Glutamatergic neuron (in vitro differentiated cells): ENCODE measurements at places on chromosomes 1 and 21. TPM values are rescaled to one million over a fixed set of nuclear protein-coding genes. Genes with fewer than 3 reads are reported as not detected.

The OR2G3 gene
- total RNA-seq = not detected

The CSF1 gene
- 0.59 TPM for total RNA-seq

The TTLL7 gene
- total RNA-seq = 123 TPM

DNA sequence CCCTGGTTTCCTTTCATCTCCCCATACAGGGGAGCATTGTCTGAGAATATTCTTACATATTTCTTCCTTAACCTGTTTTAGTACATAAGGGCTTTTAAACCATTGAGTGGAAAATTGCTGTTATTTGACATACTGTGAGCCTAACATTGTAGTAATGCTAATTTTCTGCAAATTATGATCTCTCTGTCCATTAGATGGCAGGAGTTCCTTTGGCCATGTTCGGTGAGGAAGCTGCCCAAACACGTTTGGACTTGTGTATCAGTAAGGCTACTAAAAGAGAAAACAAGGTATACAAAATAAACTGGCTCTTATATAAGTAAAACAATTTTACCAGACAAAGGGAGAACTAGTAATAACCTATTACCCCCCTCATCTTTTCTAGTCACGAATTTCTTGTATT lies 29.2 kb downstream of the CDC7 start:
- H3K27ac ChIP-seq = no peak overlapping the region
- peaks cover 2% of the 10 kb centered on the region for H3K27me3 ChIP-seq
- H3K4me1 ChIP-seq = no peaks in the 10 kb centered on the region
- no peak for DNase-seq

The KPRP gene
- total RNA-seq = not detected

The POU3F1 gene
- total RNA-seq = 9.3 TPM

- no peak overlapping the region for H3K27ac ChIP-seq
- H3K36me3 ChIP-seq = no peaks in the 10 kb centered on the region
- no peak overlapping the region for H3K4me3 ChIP-seq
- peaks cover 3% of the 10 kb centered on the region for H3K27me3 ChIP-seq
- DNase-seq = no peak
Observed at GRCh38 chr21:43922949-43923348, 57.9 kb downstream of the AGPAT3 start.

- peaks cover 5% of the 10 kb centered on the region for H3K4me1 ChIP-seq
- H3K27me3 ChIP-seq = peaks cover 7% of the 10 kb centered on the region
- no peak for DNase-seq
Observed at GRCh38 chr21:34335316-34335715, 28.5 kb upstream of the KCNE2 start.

GRCh38 chr21:32348604-32349332 lies 44.0 kb downstream of the URB1 start:
- DNase-seq = no peak
- H3K27me3 ChIP-seq = no peaks in the 10 kb centered on the region
- no peak overlapping the region for H3K4me3 ChIP-seq
- H3K4me1 ChIP-seq = peaks cover 13% of the 10 kb centered on the region
- no peak overlapping the region for H3K27ac ChIP-seq
- peaks cover 19% of the 10 kb centered on the region for H3K36me3 ChIP-seq

DNA sequence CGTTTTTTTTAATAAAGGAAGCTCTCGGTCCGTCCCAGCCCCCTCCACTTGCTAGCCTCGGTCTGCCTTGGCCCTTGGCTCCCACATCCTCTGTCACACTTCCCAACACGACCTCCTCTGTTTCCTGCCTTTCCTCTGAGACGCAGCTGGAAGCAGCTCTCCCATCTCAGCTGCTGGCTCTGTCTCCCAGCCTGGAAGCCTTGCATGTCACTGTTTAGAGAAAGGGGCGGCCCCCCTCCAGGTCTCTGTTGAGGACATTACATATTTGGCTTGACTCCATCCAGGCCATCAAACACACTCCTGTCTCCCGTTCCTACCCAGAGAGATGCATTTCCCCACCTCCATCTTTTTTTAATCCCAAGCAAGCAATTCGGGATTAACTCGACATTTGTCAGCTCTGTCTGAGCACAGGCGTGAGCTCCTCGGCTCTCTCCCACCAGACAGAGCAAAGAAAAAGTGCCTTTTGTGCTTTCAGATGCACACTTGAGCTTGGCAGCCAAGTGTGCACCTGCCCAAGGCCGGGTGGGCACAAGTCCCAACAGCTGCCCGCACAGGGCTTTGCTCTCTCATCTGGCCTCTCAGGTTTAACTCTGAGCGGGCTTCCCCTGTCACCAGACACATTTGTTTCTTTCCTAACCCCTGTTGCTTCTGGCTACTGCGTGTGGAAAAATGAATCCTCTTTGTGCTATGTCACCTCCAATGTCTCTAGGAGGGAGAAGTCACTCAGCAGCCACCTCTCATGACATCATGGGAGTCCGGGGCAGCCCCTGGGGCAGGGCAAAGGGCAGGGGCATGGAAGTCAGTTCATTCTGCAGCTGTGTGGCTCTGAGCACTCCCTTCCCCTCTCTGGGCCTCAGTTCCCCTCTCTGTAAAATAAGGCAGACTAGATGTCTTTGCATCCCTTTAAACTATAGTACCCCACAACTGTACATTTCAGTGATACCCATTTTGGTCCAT lies 108.3 kb downstream of the KCND3 start:
- H3K36me3 ChIP-seq = no peaks in the 10 kb centered on the region
- H3K4me1 ChIP-seq = peaks cover 38% of the 10 kb centered on the region

The C2CD4D gene
- total RNA-seq = not detected

- no peaks in the 10 kb centered on the region for H3K27me3 ChIP-seq
- peaks cover 12% of the 10 kb centered on the region for H3K36me3 ChIP-seq
- no peak for DNase-seq
- H3K4me1 ChIP-seq = no peaks in the 10 kb centered on the region
Observed at GRCh38 chr1:79928901-79929300, 922.4 kb upstream of the ADGRL4 start.

DNA sequence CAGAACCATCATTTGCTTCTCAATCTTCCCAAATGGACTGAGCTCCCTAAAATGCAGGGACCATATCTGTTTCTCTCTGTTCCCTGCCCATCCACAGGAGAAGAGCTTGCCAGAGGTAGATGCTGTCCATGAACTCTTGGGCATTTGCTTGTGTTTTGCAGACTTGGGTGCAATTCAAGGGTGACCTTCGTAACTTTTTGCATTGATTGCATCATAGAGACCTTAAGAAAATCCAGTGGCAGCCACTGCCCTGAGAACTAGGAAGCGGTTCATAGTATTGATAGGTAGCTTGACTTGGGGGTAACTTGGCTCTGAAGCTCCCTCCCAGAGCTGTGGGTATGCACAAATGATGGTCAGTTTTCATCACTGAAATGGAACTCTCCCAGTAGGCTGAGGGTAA lies 34.3 kb upstream of the EDEM3 start:
- H3K27ac ChIP-seq = no peak overlapping the region
- no peak for DNase-seq
- no peaks in the 10 kb centered on the region for H3K27me3 ChIP-seq
- no peak overlapping the region for H3K4me3 ChIP-seq
- peaks cover 3% of the 10 kb centered on the region for H3K36me3 ChIP-seq

GRCh38 chr21:31425138-31425537 lies 81.1 kb upstream of the TIAM1 start:
- H3K36me3 ChIP-seq = no peaks in the 10 kb centered on the region
- H3K4me1 ChIP-seq = peaks cover 2% of the 10 kb centered on the region
- no peak overlapping the region for H3K27ac ChIP-seq
- DNase-seq = no peak
- H3K27me3 ChIP-seq = peaks cover 4% of the 10 kb centered on the region

GRCh38 chr1:57916041-57916440 lies 492.2 kb upstream of the DAB1 start:
- no peak overlapping the region for H3K4me3 ChIP-seq
- H3K36me3 ChIP-seq = no peaks in the 10 kb centered on the region

DNA sequence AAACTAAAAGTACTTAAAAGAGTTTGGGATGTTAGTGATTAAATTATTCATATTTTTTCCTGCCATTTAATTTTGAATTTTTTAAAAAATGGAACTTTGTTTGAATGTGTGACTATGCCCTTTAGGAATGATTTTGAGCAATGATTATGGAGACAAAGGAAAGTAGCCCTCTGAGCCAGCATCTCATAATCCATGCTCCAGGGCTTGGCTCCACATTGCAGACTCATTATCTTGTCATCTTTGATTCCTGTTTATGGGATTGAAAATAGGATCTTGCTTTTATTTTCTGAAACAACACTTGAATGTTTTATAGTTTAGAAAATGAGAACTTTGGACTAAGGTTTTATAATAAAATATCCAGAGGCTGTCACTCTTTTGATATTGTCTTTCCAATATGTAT lies 14.5 kb downstream of the AXDND1 start:
- no peak overlapping the region for H3K4me3 ChIP-seq
- no peak for DNase-seq
- H3K27me3 ChIP-seq = no peaks in the 10 kb centered on the region
- H3K36me3 ChIP-seq = no peaks in the 10 kb centered on the region
- no peaks in the 10 kb centered on the region for H3K4me1 ChIP-seq

The TTC39A gene
- 28.0 TPM for total RNA-seq

DNA sequence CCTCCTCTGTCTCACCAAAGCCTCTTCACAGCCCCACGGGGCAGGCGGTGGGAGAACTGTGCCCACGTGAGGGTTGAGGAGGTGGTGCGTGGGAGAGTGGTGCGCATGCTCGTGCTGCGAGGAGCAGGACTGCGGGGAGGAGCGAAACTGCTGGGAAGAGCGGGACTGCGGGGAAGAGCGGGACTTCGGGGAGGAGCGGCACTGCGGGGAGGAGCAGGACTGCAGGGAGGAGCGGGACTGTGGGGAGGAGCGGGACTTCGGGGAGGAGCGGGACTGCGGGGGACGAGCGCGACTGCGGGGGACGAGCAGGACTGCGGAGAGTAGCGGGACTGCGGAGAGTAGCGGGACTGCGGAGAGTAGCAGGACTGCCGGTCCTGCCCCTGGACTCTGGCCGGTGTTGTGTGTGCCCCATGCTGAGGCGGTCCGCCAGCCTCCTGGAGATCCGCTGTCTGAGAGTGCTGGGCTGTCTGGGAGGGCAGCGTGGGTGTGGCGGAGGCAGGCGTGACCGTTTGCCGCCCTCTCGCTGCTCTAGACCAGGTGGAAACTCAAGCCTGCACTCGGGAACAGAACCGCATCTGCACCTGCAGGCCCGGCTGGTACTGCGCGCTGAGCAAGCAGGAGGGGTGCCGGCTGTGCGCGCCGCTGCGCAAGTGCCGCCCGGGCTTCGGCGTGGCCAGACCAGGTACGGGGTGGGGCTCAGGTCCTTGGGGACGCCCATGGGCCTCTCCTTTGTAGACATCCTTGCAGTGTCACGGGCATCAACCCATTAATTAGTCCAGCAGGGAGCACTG lies 24.6 kb downstream of the TNFRSF1B start:
- no peak overlapping the region for H3K27ac ChIP-seq
- no peak for DNase-seq
- H3K4me1 ChIP-seq = no peaks in the 10 kb centered on the region

The OLFML2B gene
- 56.5 TPM for total RNA-seq

DNA sequence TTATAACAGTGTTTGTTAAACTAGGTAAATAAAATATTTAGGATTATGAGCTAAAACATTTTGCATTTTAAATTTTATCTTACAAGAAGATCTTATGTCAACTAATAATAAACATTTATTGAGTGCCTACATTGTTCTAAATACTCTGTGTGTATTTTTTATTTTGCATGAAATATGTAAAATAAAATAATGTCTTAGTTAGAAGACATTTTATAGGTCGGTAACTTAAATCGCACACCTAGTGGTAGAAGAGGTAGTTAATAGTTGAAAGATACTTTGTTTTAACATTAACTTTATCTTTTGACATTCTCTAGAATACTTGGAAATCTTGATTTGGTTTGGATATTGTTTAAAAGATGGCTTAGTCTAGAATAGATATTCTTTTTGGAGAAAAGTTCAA lies 60.5 kb downstream of the RPS6KC1 start:
- H3K27me3 ChIP-seq = no peaks in the 10 kb centered on the region
- DNase-seq = no peak
- H3K4me3 ChIP-seq = no peak overlapping the region
- no peak overlapping the region for H3K27ac ChIP-seq
- H3K36me3 ChIP-seq = peaks cover 6% of the 10 kb centered on the region
- no peaks in the 10 kb centered on the region for H3K4me1 ChIP-seq

DNA sequence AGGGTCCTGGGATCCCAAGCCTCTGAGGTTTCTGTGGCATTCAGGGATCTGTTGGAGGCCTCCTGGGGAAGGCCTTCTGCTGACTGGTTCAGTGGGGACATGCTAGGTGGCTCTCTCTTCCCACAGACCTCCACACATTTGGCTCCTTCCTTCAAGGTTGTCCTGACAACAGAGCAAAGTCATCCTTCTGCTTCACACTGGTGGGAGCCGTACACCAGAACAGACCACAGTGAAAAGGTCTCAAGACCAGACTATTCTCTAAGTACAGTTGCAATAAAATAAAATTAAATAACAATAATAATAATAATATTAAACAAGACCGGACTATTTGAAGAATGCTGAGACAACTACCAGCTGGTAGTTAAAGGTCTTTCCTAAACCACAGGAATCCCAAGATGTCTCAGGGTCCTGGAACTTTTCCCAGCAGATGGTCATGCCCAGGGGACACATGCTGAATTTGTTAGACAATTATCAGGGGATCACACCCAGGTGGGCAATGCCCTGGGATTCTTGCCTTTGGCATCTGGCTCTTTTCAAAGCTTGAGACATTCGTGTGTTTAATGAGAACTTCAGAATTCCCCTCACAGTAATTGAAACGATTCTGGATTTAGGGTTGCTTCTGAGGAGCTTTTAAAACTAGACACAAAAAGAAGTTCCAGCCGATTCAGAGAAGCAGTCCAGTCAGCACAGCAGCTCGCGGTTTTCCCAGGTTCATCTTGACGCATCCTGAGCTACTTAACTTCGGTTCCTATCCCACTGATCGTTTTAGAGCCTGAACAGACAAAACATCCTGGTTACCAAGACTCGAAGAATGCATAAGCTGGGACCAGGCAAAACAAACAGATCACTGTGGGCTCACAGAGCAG lies 22.9 kb downstream of the HTR1D start:
- H3K4me1 ChIP-seq = peaks cover 13% of the 10 kb centered on the region
- no peak overlapping the region for H3K27ac ChIP-seq
- peaks cover 2% of the 10 kb centered on the region for H3K27me3 ChIP-seq
- H3K36me3 ChIP-seq = peaks cover 7% of the 10 kb centered on the region
- DNase-seq = no peak

DNA sequence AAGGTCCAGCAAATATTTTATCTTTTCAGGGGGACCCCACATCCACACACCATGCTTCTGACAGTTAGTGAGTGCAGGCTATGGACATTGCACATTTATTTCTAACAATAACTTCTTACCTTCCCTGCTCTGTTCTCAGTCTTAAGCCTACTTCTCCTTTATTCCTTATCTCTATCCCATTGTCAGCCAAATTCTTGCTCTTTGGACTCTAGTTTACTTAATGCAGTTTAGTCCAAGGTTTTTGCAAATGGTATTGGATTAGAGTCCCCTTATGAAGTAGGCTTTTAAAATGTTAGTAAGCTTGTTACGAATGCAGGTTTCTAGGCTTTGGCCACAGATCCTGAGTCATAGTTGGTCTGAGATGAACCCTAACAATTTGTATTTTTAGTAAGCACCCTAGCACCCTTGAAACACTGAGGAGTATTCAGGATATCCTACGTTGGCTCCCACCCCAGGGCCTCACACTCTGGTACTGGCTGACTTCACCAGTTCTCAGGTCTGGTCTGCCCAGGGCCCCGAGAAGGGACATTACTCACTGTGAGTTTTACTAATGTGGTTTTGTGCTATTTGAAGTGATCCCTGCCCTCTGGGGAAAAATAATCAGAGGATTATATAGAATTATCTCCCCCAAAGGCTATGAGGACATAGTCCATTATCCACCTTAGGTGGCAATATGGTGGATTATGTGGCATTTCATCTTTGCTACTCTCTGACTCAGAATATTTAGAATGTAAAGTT lies 239.5 kb downstream of the TGFB2 start:
- H3K27ac ChIP-seq = no peak overlapping the region
- H3K4me1 ChIP-seq = peaks cover 8% of the 10 kb centered on the region
- H3K36me3 ChIP-seq = peaks cover 15% of the 10 kb centered on the region
- DNase-seq = no peak
